ENCODE measurements at places on chromosomes 16 and 17. TPM values are rescaled to one million over a fixed set of nuclear protein-coding genes. Genes with fewer than 3 reads are reported as not detected.

The SLC2A4 gene
- polyA plus RNA-seq = 32.8 TPM

The PFAS gene
- 30.4 TPM for polyA plus RNA-seq

The CCDC47 gene
- 52.5 TPM for polyA plus RNA-seq

The PROCA1 gene
- 3.0 TPM for polyA plus RNA-seq

The PKD1 gene
- polyA plus RNA-seq = 120 TPM

GRCh38 chr16:84425696-84426095 lies 57.4 kb downstream of the ATP2C2 start:
- no peak for DNase-seq

The TAC4 gene
- polyA plus RNA-seq = 1.3 TPM

The GAS2L2 gene
- not detected for polyA plus RNA-seq

GRCh38 chr17:66431910-66432309 lies 129.5 kb downstream of the PRKCA start:
- DNase-seq = peak; percentile 43

The PRRT2 gene
- 22.5 TPM for polyA plus RNA-seq

- DNase-seq = no peak
Observed at GRCh38 chr16:83010776-83011720, 384.3 kb downstream of the CDH13 start.

GRCh38 chr17:39271546-39271945 lies 45.8 kb upstream of the STAC2 start:
- no peak for DNase-seq

- DNase-seq = no peak
Observed at GRCh38 chr17:49928126-49928800, 40.7 kb upstream of the DLX4 start.

GRCh38 chr17:34886831-34887230 lies 74.4 kb downstream of the CCT6B start:
- DNase-seq = no peak

DNA sequence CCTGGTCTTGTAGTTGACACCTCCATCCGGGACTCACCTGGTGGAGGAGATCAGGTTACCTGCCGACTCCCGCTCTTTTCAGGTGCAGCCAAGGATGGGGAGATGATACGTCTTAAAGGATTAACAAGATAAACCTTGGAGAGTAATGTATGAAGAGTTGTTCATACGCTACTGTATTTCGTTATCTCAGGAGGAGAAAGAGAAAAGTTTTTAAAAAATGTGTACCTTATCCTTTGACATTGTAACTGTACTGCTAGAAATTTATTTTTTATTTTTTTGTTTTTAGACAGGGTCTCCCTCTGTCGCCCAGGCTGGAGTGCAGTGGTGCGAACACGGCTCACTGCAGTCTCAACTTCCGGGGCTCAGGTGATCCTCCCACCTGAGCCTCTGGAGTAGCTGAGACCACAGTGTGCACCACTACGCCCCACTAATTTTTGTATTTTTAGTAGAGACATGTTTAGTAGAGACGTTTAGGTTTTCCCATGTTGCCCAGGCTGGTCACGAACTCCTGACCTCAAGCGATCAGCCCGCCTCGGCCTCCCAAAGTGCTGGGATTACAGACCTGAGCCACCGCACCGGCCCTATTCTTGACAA lies 764 bp upstream of the SMURF2 start:
- no peak for DNase-seq

The RHBDF1 gene
- polyA plus RNA-seq = 50.2 TPM

DNA sequence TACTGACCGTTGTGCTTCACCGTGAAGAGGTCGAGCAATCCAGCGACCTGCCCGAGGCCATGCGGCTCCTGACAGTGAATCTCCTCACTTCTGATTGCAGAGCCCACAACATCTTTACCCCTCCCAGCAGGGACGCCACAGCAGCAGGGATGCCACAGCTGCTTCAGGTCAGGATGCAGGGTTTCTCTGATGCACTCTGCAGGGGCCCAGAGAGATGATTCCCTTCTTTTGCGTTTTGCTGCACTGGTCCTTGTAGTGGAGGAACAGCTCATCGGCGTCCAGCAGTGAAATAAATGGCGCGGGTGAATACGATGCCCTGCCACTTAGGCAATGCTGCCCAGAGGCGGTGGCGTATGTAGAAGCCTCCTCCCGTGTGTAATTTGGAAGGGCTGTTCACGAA lies 5.6 kb downstream of the KIAA0513 start:
- no peak for DNase-seq

DNA sequence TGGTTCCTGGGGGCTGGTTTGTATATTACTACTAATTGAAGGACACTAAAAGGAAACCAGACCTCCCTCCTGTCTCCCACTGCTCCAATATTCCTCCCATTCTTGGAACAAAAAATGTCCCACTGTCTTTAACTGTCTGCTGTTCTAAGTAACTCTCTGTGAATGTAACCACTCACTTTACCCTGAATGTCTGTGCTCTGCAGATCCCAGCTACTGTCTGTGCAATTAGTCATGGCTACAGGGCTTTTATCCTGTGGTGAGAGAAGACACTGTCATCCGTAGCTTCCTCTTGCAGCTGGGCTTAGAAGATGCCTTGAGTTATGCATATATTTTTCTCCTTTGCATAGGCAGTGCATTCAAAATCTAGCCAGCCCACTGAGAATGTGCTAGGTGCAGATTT lies 853.8 kb downstream of the CDH8 start:
- no peak for DNase-seq

The KRTAP3-1 gene
- not detected for polyA plus RNA-seq

GRCh38 chr17:28812748-28813377 lies 29.7 kb downstream of the FAM222B start:
- DNase-seq = no peak

DNA sequence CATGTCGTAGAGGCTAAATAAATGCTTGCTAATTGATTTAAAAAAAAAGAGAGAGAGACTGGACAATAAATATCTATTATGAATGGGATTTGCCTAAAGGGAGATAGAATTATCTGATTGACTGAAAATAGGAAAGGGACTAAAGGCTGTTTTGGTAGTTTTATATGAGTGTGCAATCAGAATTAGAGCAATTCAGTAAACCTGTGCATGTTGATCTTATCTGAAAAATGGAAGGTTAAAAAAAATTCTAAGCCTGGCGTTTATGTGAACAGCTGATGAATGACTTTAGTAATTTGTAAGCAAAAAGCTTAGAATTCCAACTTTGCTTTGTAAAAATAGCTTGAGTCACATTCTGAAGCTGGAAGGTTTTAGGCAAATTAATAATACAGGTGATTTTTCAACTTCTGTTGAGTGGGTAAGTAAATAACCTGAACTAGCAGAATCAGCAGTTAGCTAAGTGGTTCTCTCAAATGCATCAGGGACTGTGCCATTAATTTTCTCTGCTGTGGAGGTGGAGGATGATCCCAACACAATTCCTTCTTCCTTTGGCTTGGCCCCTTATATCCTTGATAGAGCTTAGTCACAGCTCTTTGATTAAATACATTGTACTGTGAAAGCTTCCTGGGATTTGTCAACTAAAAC lies 254.4 kb downstream of the PHKB start:
- no peak for DNase-seq

DNA sequence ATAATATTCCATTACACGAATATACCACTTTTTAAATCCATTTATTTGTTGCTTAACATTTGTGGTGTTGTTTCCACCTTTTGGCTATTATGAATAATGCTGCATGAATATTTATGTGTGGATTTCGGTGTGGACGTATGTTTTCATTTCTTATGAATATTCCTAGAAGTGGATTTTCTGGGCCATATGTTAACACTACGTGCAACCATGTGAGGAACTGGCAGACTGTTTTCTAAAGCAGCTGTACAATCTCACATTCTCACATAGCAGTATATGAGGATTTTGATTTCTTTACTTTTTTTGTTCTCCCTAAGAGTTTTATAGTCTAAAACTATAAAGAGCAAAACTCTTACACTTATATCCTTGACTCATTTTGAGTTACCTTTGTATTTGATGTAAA lies 143.4 kb downstream of the MAP2K4 start:
- DNase-seq = no peak

The C17orf100 gene
- 3.8 TPM for polyA plus RNA-seq

The TMEM220 gene
- polyA plus RNA-seq = 7.5 TPM

The ALOXE3 gene
- not detected for polyA plus RNA-seq

The ADGRG3 gene
- 0.56 TPM for polyA plus RNA-seq

The OR2C1 gene
- 0.19 TPM for polyA plus RNA-seq

DNA sequence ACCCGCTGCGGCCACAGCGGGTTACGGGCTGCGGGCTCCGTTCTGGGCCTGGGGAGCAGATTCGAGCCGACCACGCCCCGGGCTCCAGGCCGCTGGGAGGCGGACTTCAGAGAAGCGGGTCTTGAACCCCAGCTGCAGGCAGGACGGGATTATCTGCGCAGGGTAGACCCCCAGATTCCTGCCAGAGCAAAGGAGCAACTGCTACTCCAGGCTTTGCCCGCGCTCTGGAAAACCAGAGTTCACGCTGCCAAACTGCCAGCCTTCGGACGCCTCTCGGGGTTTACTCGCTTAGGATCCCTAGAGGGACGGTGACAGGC lies 301 bp upstream of the ULK2 start:
- no peak for DNase-seq

DNA sequence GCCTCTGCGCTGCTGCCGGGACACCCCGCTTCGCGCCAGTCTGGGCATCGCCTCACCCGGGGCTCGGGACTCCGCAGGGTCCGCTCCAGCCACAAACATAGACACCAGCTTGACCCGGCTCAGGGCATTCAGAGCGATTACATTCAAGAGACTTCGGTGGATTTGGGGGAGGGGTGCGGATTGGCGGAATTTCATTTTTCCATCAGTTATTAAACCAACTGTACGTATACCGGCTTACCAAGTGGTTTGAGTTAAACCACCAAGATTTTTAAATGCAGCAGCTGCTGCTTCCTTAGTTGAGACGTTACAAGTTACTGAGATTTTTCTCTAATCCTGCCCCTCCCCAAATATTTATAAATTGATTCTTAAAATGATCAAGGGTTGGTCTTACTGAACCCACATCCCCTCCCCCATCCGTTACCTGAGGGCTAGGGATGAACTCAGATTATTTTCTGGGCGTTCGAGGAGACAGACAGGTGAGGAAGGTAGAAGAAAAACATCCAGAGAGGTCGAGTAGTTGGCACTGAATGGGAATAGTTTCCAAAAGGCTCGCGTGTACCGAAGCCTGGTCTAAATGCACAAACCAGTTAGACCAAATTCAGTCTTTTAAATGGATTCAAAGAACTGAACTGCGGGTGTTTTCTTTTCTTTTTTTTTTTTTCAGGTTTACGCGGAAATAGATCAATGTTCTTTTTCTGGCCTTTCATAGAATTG lies 1.5 kb downstream of the CRHR1 start:
- DNase-seq = no peak

DNA sequence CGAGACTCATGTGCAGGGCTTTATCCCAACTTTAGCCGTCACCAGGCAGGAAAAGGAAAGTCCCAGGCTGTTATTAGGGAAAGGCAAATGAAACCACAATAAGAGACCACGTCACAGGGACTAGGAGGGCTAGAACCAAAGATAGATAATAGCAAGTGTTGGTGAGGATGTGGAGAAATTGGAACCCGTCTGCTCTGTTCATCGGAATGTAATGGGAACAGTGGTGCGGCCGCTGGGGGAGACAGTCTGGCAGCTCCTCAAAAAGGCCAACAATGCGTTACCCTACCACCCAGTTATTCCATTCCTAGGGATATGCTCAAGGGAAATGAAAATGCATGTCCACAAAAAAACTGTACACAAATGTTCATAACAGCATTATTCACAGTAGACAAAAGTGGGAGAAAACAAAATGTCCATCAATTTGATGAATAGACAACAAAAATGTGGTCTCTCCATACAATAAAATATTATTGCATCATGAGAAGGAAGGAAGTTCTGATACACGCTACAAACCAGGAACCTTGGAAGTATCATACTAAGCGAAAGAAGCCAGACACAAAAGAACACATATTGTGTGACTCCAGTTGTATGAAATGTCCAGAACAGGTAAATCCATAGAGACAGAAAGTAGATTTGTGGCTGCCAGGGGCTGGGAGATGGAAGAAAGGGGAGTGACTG lies 19.5 kb upstream of the USP10 start:
- DNase-seq = no peak

DNA sequence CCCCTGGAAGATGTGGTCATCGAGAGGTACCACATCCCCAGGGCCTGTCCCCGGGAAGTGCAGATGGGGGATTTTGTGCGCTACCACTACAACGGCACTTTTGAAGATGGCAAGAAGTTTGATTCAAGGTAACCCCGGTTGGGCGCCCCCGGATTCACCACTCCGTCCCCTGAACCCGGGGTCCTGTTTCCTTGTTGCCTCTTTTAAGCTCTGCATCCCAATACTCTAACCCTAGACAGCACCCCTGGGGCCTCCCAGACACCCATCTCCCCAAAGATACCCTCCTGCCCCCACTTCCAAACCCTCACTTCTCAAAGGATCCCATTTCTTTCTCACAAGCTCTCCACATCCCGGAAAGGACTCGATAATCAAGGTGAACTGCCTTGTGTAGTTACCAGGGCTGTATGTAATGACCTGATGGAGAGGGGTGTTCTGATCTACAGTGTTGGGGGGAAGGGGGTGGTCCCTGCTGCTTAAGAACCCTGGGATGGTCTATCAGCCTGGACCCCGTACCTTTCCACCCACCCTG lies 412 bp downstream of the FKBP10 start:
- DNase-seq = no peak

DNA sequence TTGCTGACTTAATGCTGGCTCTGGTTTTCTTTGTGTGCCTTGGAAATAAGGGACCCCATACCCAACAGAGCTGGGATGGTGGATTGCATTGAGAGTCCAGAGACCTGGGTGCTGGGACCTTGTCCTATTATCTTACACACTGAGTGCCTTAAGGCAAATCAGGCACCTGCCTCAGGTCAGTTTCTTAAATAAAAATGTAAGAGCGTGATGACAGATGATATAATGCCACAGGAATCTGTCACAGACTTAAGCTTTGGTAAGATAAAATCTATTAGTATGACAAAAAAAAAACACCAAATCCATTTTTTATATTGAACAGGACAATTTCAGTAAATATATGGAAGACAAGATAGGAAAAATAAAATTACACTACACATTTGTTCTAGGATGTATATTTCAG lies 1.6 kb downstream of the MT1A start:
- DNase-seq = no peak

- no peak for DNase-seq
Observed at GRCh38 chr17:57001541-57001940, 23.6 kb downstream of the SCPEP1 start.

- DNase-seq = no peak
Observed at GRCh38 chr17:21243516-21244303, 9.5 kb downstream of the NATD1 start.

DNA sequence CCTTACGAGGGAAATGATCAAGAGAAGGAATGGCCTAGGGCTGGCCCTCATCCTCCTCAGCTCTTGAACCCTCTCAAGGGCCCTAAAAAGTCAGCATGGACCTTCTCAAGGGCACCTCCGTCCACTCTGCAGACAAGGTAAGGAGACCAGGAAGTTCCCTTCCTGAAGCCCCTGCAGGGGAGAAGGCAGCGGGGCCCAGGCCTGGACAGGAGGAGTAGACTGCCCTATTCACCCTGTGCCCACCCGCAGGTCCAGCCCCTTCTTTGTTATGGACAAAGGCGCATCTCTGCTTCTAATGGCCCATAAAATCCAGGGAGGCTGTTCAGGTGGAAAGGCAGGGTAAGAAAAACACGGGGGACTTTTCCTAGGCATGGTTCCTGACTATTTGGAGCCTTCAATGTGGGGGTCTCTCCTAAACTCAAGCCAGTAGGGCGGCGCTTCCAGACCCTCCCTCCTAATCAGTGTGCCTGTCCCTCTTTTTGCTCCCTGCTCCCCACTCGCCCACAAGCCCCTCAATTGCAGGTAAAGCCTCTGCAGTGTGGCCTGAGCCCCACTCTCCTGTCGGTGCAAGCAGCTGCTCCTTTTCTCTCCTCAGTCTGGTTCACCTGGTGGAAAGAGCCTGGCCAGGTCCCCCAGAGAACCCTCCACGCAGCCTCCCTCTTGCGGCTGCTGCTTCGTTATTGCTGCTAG lies 28.2 kb downstream of the AXIN2 start:
- DNase-seq = no peak

The FDXR gene
- 2.8 TPM for polyA plus RNA-seq

All from muscle of leg (tissue), 16 donors.